SJSA1 (cell line): ENCODE measurements at places on chromosomes 3 and 15. TPM values are rescaled to one million over a fixed set of nuclear protein-coding genes. Genes with fewer than 3 reads are reported as not detected.
A peak's percentile ranks its signal among the peaks of the same experiment; 100 is the strongest.

GRCh38 chr15:90030376-90030775 lies 29.3 kb downstream of the ZNF710 start:
- no peak overlapping the region for H3K4me3 ChIP-seq
- H3K27ac ChIP-seq = no peak overlapping the region
- H3K36me3 ChIP-seq = no peaks in the 10 kb centered on the region
- no peak for DNase-seq
- no peaks in the 10 kb centered on the region for H3K27me3 ChIP-seq

GRCh38 chr15:88255484-88256278 lies 858 bp downstream of the NTRK3 start:
- DNase-seq = no peak
- H3K27ac ChIP-seq = no peak overlapping the region
- H3K4me1 ChIP-seq = peaks cover 4% of the 10 kb centered on the region
- no peaks in the 10 kb centered on the region for H3K36me3 ChIP-seq
- no peak overlapping the region for H3K4me3 ChIP-seq

Gene MRAS
- total RNA-seq = 75.6 and 155 TPM in 2 replicates

DNA sequence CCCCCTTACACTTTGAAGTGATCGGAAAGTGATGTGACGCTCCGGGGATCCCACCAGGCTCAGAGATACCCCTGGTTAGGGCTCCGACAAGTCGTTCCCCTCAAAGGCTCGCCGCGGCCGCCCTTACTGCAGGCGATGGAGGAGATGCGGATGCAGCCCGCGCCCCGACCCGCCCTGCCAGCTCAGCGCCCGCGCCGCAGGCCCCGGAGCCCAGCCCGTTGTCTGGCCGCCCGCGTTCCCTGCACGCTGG lies 228 bp downstream of the GLT8D1 start:
- peak overlapping the region; percentile 93 for H3K4me3 ChIP-seq
- H3K4me1 ChIP-seq = peaks cover 8% of the 10 kb centered on the region; the same call in 1 of the 2 replicates
- peaks cover 32% of the 10 kb centered on the region for H3K36me3 ChIP-seq
- no peaks in the 10 kb centered on the region for H3K27me3 ChIP-seq
- H3K27ac ChIP-seq = peak overlapping the region; percentile 80

Gene SYNPR
- total RNA-seq = not detected in 2 replicates

Gene ATP13A4
- total RNA-seq = not detected in 2 replicates

GRCh38 chr3:188947401-188948280 lies 224.1 kb upstream of the TPRG1 start:
- no peaks in the 10 kb centered on the region for H3K27me3 ChIP-seq
- no peak for DNase-seq
- no peak overlapping the region for H3K4me3 ChIP-seq
- peaks cover 37% of the 10 kb centered on the region for H3K4me1 ChIP-seq
- H3K27ac ChIP-seq = peak overlapping the region; percentile 45
- H3K36me3 ChIP-seq = no peaks in the 10 kb centered on the region

DNA sequence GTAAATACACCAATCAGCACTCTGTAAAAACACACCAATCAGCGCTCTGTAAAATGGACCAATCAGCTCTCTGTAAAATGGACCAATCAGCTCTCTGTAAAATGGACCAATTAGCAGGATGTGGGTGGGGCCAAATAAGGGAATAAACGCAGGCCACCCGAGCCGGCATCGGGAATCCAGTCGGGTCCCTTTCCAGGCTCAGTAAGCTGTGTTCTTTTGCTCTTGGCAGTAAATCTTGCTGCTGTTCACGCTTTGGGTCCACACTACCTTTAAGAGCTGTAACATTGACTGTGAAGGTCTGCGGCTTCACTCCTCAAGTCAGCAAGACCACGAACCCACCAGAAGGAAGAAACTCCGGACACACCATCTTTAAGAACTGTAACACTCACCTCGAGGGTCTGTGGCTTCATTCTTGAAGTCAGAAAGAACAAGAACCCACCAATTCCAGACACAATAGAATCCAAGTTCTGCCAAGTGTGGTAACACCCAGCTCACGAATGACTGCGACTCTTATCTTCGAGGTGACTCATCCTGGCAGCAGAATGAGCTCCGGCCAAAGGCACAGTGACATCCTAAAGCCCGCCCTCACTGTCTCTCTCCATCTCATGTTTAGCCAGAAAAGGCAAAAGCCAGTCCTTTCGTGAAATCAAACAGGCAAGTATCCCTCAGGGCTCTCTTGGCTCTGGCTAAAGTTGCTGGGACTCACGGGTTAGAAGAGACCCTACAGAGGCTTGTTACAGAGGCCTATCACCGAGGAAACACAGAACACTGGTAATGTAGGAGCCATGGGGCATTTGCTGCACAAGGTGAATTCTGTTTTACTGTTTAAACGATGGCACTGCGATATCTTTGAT lies 155.2 kb downstream of the FAM43A start:
- no peaks in the 10 kb centered on the region for H3K27me3 ChIP-seq
- no peak overlapping the region for H3K27ac ChIP-seq
- DNase-seq = peak; percentile 66
- H3K36me3 ChIP-seq = no peaks in the 10 kb centered on the region
- H3K4me3 ChIP-seq = no peak overlapping the region
- H3K4me1 ChIP-seq = peaks cover 10% of the 10 kb centered on the region

DNA sequence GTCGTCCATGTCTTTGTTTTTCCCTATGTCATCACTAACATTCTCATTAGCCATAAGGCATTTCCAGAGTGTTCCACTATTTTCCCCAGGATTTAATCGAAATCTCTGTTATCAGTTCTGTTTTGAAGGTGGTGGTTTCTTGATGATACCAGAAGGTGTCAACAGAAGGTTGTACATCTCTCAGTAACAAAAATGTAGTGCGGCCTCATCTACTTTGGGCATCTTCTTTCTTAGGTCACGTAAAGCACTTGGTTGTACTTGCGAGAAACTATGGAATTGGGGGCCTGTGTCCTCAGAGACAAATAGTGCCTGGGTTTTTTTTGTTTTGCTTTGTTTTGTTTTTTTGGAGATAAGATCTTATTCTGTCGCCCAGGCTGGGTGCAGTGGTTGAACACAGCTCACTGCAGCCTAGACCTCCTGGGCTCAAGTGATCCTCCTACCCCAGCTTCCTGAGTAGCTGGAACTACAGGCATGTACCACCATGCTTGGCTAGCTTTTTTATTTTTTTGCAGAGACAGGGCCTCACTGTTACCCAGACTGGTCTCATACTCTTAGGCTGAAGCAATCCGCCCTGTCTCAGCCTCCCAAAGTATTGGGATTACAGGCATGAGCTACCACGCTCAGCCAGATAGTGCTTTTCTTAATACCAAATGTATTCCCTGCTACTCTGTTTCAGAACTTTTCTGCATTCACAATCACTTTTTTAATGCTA lies 61.2 kb upstream of the FURIN start:
- no peaks in the 10 kb centered on the region for H3K27me3 ChIP-seq
- H3K4me1 ChIP-seq = peaks cover 34% of the 10 kb centered on the region
- H3K36me3 ChIP-seq = peaks cover 57% of the 10 kb centered on the region
- H3K4me3 ChIP-seq = no peak overlapping the region

- no peaks in the 10 kb centered on the region for H3K36me3 ChIP-seq
- no peaks in the 10 kb centered on the region for H3K27me3 ChIP-seq
- no peak for DNase-seq
- no peaks in the 10 kb centered on the region for H3K4me1 ChIP-seq
- no peak overlapping the region for H3K27ac ChIP-seq
These were observed 81.9 kb downstream of the CHL1 start for GRCh38 chr3:278300-279064.

Gene SCN11A
- not detected in 2 replicates for total RNA-seq

DNA sequence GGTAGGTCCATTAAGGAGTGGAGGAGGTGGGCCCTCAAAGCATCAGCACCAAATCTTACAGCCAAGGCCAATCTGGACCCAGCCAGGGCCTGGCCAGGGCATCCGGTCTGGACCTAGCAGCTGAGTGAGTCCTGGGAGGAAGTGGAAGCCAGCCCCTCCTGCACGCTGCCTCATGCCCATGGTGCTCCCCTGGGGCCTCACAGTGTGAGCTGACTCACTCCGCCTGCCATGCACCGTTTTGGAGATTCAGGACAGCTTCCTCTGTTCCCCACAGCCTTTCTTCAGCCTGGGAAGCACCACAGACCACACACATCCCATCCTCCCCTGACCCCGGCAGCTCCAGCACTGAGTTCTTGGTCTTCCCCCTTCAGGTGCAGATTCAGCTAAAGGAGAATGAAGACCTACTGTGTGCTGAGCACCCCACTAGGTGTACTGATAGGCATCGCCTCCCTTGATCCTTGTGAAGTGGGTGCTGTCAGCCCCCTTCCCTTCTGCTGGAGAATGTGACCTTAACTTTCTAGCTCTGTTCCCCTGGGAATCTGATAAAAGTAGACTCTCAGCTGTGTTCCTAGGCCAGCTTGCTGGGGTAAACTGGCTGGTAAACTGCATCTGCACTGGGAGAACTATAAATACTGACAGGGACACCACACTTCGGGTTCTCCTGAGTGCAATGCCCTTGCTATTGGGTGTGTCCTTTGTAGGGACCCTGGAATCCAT lies 36.8 kb upstream of the SEC13 start:
- DNase-seq = peak; percentile 94
- peak overlapping the region; percentile 75 for H3K27ac ChIP-seq
- no peak overlapping the region for H3K4me3 ChIP-seq
- H3K36me3 ChIP-seq = no peaks in the 10 kb centered on the region
- peaks cover 49% of the 10 kb centered on the region for H3K4me1 ChIP-seq
- no peaks in the 10 kb centered on the region for H3K27me3 ChIP-seq

DNA sequence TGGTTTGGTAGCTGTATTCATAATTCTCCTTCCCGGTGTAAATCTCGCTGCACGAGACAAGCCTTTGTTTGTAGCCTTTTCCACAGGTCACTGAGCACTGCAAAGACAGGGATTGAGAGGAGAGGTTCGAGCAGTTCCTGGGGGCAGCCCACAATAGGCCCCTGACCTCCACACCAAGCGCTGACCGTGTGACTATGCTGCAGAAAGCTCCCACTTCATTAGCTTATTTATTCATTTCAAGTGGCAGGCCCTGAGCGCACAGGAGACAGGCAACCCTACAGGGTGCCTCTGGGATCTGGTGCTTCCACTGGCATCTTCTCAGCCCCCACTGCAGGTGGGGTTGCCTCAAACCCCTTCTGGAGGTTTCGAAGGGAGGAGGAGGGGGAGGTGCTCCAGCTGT lies 140.9 kb downstream of the ADAMTS9 start:
- DNase-seq = no peak
- no peak overlapping the region for H3K27ac ChIP-seq
- no peaks in the 10 kb centered on the region; the same call in 1 of the 2 replicates for H3K4me1 ChIP-seq
- no peak overlapping the region for H3K4me3 ChIP-seq
- H3K27me3 ChIP-seq = no peaks in the 10 kb centered on the region
- no peaks in the 10 kb centered on the region for H3K36me3 ChIP-seq

Gene PIK3CB
- total RNA-seq = 5.7 and 7.3 TPM in 2 replicates

Gene PLSCR5
- total RNA-seq = not detected in 2 replicates

- no peaks in the 10 kb centered on the region for H3K36me3 ChIP-seq
- no peak overlapping the region for H3K4me3 ChIP-seq
- H3K27me3 ChIP-seq = no peaks in the 10 kb centered on the region; the same call in 1 of the 2 replicates
- no peak overlapping the region for H3K27ac ChIP-seq
- DNase-seq = no peak
These were observed 51.9 kb upstream of the CDIN1 start for GRCh38 chr15:36527235-36528162.

GRCh38 chr15:69422336-69422895 lies 8.3 kb downstream of the KIF23 start:
- no peak overlapping the region for H3K4me3 ChIP-seq
- no peaks in the 10 kb centered on the region for H3K27me3 ChIP-seq
- peaks cover 99% of the 10 kb centered on the region for H3K36me3 ChIP-seq
- H3K4me1 ChIP-seq = peaks cover 42% of the 10 kb centered on the region
- peak overlapping the region; percentile 64 for H3K27ac ChIP-seq

Gene CASR
- not detected in 2 replicates for total RNA-seq

- DNase-seq = no peak
- no peaks in the 10 kb centered on the region for H3K27me3 ChIP-seq
- no peaks in the 10 kb centered on the region for H3K36me3 ChIP-seq
- H3K4me1 ChIP-seq = peaks cover 18% of the 10 kb centered on the region
- H3K4me3 ChIP-seq = no peak overlapping the region
These were observed 55.7 kb upstream of the LMOD3 start for GRCh38 chr3:69178082-69178481.

Gene PSTPIP1
- total RNA-seq = not detected in 2 replicates

Gene RLBP1
- 0.16 TPM in 1 of 2 replicates, not detected in the other for total RNA-seq

DNA sequence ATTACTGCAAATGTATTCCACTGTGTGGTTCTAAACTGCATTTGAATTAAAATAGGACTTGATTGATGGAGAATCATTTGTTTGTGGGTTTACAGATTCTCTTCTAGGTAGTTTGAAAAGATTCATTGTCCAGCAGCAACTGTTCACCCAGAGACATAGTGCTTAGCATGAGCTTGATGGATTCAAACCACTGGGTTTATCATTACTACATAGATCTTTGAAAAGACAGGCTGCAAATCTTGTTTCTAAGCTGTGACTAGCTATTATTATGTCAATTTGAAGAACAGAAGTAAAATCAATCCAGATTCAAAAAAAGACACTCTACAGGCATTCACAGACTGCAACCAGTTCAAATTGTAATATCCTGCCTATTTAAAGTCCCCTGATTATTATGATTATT lies 49.8 kb downstream of the MBNL1 start:
- no peaks in the 10 kb centered on the region for H3K27me3 ChIP-seq
- DNase-seq = no peak
- H3K4me1 ChIP-seq = peaks cover 52% of the 10 kb centered on the region
- no peak overlapping the region for H3K4me3 ChIP-seq
- H3K27ac ChIP-seq = peak overlapping the region; percentile 58

Gene PAQR5
- total RNA-seq = 7.2 and 10.5 TPM in 2 replicates

Gene P2RY12
- not detected in 2 replicates for total RNA-seq

Gene GOLGA8Q
- total RNA-seq = 0.45 TPM in 1 of 2 replicates, not detected in the other

Gene KCNH8
- total RNA-seq = not detected in 2 replicates

- peaks cover 42% of the 10 kb centered on the region for H3K4me1 ChIP-seq
- no peaks in the 10 kb centered on the region for H3K36me3 ChIP-seq
- no peaks in the 10 kb centered on the region for H3K27me3 ChIP-seq
- H3K27ac ChIP-seq = 0 out of 2 replicates have a peak overlapping the region, but pooled peaks have one; percentile 3
- H3K4me3 ChIP-seq = no peak overlapping the region
These were observed 61.5 kb downstream of the ASB7 start for GRCh38 chr15:100663915-100664281.

GRCh38 chr3:14461748-14462324 lies 59.4 kb downstream of the SLC6A6 start:
- H3K4me3 ChIP-seq = no peak overlapping the region
- peaks cover 31% of the 10 kb centered on the region for H3K4me1 ChIP-seq
- no peaks in the 10 kb centered on the region for H3K27me3 ChIP-seq

Gene RPL39L
- total RNA-seq = 29.4 and 55.7 TPM in 2 replicates

DNA sequence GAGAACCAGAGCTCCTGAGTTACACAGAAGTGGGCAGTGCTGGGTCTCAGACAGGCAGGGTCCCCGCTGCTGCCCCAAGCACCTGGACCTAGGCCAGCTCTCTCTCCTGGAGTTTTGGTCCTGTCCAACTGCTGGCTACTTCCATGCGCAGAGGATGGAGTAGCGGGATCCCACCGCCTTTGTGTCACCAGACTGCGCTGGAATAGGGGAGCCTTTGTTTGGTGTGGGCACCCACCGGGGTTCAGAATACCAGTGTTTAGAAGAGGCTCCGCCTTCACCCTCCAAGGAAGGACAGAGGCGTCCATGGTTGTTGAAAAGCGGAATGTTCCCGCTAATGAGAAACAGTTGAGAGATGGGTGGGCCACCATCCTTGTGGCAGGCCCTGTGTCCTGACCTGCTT lies 154.4 kb downstream of the DNAJB8 start:
- H3K36me3 ChIP-seq = no peaks in the 10 kb centered on the region
- no peak overlapping the region for H3K27ac ChIP-seq
- H3K4me3 ChIP-seq = no peak overlapping the region

Gene RASGRP1
- not detected in 2 replicates for total RNA-seq
